Stimulated activated CD4-positive, alpha-beta T cell treated with anti-CD3 and anti-CD28 coated beads, Interleukin-1b, Interleukin-23, amount 100 ng/mL, for 48 hours (primary cell): ENCODE measurements at places on chromosomes 1 and 21.

- peak; percentile 76 for DNase-seq
Measured at GRCh38 chr1:109197158-109198042, 16.3 kb upstream of the SARS1 start.

DNA sequence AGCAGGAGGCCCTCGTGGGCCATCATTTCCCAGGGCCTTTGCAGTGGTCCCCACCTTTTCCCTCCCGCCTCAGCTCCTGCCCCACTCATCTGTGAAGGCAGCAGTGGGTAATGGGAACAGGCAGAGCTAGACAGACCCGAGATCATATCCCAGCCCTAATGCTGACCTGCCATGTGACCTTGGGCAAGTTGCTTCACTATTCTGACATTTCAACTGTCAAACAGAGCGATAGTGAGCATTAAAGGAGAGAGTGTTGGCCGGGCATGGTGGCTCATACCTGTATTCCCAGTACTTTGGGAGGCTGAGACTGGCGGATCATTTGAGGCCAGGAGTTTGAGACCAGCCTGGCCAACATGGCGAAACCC lies 51.7 kb downstream of the RPS6KA1 start:
- no peak for DNase-seq

DNA sequence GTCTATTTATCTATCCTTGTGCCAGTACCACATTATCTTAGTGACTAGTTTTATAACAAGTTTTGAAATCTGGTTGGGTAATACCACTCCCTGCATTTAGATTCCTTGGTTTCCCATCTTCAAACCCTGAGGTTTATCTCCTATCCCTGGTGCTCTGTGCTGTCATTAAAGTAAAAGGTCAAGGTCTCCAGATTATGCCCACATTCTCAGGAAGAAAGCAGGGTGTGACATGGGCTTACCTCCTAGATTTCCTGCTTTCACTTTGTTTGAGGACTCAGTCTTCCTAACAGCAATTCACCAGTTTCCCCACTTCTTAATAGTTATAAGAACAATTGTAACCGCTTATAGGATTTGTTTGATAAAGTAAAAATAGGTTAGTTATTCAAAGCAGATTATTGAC lies 86.0 kb downstream of the CACHD1 start:
- no peak for DNase-seq

DNA sequence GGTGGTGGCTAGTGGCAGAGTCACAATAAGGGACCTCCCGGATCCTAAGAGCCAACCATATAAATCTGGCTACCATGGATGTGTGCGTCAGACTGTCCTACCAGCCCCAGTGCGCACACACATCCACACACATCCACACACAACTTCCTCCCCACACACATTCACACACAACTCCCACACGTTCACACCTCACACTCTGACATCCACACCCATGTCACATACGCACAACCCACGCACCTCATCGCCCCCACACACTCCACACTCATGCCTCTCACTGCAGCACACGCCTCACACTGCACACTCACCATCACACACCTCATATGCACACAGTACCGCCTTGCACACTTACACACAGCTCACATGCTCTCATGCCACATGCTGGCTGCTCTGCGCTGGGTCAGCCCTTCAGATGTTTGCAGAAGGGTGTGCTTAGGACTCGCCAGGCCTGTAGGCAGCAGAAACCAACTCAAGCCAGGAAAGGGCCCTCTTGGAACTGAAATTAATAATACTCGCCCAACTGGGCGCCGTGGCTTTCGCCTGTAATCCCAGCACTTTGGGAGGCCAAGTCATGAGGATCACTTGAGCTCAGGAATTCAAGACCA lies 3.0 kb downstream of the LDLRAD2 start:
- DNase-seq = no peak

DNA sequence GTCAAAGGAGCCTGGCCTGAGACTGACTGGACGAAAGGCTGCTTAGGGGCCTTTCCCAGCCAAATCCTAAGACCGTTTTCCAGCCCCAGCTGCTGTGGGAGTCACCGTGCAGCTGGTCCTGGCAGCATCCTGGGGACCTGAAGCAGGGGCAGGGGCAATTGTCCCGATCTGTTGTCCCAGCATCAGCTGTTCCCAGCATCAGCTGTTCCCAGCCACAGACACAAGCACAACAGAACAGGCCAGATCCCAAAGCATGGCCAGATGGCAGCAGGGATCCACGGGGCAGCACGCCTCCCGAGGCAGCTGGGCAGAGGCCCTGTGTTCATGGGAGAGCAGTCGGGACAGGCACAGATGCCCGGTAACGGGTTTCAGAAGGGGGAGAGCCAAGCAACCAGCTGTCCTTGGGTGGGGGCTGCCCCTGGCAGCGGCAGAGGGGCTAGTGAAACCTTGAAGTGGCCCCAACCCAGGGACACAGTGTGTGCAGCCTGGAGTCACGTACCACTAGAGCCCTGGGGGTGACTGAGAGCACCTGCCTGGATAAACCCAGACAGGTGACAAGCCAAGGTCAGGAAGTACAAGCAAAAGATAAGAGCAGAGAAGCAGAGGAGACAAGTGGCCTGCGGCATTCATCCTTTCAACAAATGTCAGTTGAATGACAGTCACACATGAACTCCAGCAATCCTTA lies 13.3 kb downstream of the CELA2B start:
- no peak for DNase-seq

GRCh38 chr21:44626262-44626661 lies 631 bp upstream of the KRTAP10-9 start:
- DNase-seq = no peak

DNA sequence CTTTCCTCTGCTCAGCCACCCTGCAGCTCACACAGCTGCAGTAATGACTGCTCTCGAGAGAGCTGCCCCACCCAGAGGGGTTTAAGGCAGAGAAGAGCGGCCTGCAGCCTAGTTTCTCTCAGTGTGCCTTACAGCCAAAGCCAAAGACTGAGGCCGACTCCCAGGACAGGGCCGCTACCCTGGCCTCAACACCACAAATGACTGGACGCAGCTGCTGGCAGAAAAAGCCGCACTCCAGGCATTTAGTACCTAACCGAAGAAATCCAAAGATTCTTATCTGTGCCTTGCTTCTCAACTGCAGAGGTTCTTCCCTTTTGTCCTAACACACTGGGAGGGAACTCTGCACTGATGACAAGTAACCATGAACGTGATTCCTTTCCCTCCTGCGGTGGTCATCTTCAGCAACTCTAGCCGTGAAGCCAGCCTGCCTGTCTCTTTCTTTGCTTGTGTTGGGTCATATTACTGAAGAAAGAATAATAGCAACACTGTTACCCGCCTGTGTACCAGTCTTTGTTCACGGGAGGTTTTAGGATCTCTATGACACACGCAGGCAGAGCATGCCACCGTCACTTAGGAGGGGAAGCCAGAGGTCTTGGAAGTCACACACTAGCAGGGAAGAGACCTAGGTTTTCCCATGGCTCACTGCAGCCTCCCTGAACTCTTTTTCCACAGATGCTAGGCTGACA lies 202.7 kb downstream of the RHOU start:
- no peak for DNase-seq

DNA sequence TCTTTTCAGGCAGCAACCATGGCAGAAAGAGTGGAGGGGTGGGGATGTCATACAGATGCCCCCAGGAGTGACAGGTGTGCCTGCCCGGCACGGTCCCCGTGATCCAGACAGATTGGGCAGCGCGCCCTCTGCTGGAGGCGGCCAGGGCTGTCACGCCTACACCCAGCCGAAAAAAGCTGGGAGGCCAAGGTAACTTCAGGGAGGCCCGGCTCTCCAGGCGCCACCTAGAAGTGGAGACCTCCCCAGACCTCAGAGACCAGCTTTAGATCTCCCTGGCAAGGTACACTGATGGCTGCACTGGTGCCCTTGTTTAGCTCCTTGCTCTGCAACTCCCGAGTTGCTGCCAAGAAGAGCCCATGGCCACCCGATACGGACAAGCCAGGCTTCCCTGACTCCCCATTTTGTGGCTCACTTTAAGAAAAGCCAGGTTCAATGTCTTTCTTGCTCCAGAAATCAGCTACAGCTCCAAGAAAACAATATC lies 6.6 kb downstream of the GOLT1A start:
- peak; percentile 73 for DNase-seq

- no peak for DNase-seq
Measured at GRCh38 chr1:38060498-38060897, 13.9 kb upstream of the POU3F1 start.

DNA sequence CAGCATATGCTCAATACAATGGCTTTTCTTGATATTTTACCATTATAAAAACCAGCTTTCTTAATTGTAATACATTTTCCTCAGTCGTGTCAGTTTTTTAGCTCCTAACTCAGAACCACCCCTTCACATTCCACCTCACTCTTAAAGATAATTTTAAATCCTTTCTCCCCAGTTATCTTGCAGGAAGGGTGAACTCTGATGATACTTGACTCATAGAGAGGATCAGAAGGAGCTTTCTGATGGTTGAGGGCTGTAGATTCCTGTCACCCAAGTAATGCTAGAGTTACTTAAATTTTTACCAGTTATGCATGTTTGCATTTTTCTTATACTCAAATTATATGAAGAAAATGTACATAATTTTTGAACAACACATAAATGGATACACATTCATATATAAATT lies 233.7 kb downstream of the NCAM2 start:
- no peak for DNase-seq

DNA sequence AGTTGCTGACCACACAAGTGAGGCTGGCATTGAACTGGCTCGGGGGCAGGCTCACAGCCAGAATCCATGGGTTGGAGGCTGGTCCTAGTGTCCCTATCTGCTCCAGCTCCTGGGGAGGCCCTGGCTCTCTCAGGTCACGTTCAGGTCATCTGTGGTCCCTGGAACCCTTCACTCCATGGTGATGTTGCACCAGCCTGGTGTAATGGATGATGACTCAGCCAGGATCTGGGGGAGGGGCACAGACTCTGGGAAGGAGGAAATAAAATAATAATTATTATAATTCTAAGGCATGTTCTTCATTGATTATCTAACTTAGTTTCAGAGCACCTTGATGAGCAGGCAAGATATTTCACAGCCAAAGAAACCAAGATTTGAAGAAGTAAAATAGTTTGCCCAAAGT lies 26.6 kb upstream of the FCRL4 start:
- no peak for DNase-seq

GRCh38 chr1:154765970-154766369 lies 104.1 kb downstream of the KCNN3 start:
- no peak for DNase-seq

GRCh38 chr1:160708801-160709200 lies 2.8 kb downstream of the CD48 start:
- peak; percentile 40 for DNase-seq
